ENCODE measurements at places on chromosomes 13 and 19.

- no peak for DNase-seq
Observed at GRCh38 chr13:101970341-101970740, 431.5 kb downstream of the FGF14 start.

GRCh38 chr19:2359992-2360685, at the start of gene TMPRSS9:
TMPRSS9 (plus strand) TSS chr19:2360265; CDS start chr19:2389786, 29,521 bp downstream.
- DNase-seq, result no peak

DNA sequence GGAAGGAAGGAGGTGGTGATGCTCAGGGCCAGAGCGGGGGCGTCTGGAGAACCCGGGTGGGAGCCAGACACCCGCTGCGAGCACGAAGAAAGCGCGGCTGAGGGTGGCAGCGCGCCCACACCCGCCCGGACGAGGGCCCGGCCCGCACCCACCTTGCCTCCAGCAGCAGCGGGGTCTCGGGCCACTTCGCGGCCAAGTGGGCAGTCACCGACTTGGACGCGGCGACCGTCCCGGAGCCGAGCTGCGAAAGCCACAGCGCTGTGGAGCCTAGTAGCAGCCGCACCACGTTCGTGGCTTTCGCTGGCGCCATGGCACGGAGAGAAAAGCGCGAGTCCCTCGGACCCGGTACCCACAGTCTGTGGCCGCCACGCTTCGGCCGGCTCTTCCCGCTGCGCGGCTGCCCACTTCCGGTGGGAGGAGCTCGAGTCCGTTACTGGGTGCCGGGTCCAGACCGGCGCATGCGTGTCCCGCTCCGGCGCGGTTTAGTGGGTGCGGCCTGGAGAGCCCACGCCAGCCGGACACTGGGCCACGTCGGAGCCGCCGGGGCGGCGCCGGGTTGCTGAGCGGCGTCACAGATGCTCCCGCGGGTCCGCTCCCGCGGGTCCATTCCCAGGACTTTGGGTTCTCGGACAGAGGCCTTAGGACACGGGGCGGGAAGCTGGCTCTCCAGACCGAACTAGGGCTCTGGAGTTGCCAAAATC, at the start of gene UGGT2:
TSS of gene UGGT2 (minus strand) at position 399 of the 701 bp plus-strand sequence. CDS start at position 310, 89 bp downstream.
- peak; percentile 94 for DNase-seq

GRCh38 chr19:1231729-1232637, 5.8 kb downstream of the CBARP start:
- no peak for DNase-seq

DNA sequence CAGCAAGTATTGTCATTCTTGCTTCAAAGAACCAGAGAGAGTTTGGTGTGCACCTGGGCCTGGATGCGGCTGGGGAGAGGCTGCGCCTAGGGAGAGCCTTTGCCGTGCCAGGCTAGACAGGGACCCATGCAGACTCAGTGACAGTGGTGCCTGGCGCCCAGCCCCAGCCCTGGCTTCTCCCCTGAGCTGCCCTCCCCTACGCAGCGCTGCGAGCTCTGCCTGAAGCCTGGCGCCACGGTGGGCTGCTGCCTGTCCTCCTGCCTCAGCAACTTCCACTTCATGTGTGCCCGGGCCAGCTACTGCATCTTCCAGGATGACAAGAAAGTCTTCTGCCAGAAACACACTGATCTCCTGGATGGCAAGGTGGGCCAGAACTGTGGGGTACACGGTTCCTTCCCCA, 12.0 kb downstream of the KMT2B start:
- no peak for DNase-seq

DNA sequence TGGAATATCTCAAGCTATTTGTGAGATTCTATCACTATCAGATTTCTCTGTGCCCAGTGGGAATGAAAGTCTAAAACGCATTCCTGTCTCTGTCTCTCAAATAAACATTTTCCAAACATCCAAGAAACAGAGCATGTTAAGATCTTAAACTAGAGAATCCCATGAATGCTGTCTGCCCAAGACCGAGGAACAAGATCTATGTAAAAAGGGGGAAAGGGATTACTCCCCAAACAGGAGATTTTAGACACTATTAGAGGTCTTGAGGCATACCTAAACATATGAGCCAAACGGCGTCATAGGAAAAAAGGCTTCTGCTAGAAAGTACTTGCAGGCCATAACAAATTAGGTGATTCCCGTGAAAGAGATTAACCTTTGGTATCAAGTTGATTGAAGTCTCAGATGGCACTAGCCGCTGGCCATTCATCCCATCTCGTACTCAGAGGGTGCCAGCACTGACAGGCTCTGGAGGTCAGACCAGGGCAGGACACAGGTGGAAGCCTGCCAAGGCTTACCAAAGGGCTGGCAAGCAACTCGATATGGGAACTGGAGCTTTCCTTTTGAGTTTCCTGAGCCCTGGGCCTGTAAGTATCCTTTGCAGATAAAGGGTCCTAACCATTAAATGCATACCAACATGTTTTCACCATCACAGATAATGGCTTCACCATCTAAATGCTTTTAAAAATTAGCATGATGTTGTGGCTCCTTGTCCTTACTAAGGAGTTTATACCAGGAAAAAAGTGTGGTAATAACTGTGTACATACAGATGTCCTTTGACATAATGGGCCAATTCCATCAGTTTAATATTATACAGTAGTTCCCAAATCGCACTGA, 225.2 kb downstream of the FOXO1 start:
- DNase-seq, result peak; percentile 67

- no peak for DNase-seq
Observed at GRCh38 chr13:74625541-74625940, 491.3 kb upstream of the KLF12 start.

DNA sequence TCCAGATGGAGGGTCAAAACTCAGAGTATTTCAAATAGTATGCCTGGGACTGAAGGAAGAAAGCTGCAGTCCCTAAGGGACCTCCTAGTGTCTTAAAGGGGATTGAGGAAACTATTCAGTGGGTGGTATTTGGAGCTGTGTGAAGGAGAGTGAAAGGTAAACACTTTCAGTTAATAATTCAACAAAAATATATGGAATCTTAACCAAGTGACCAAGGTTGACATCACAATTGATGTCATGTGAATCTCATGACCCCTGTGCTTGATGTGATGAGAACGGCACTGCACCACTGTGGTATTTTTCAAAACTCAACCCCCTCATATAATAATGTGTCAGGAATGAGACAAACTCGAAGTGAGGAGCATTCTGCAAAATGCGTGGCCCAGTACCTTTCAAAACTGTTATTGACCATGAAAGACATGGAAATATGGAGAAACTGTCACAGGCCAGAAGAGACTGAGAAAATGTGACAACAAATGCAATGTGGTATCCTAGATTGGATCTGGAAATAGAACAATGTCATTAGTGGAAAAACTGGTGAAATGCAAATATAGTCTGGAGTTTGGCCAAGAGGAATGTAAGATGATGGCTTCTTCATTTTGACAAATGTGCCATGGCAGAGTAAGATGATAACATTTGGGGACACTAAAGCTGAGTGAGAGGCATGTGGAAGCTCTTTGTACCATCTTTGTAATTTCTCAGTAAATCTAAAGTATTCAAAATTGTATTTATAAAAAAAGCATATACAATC, 553.9 kb downstream of the RFC3 start:
- no peak for DNase-seq

DNA sequence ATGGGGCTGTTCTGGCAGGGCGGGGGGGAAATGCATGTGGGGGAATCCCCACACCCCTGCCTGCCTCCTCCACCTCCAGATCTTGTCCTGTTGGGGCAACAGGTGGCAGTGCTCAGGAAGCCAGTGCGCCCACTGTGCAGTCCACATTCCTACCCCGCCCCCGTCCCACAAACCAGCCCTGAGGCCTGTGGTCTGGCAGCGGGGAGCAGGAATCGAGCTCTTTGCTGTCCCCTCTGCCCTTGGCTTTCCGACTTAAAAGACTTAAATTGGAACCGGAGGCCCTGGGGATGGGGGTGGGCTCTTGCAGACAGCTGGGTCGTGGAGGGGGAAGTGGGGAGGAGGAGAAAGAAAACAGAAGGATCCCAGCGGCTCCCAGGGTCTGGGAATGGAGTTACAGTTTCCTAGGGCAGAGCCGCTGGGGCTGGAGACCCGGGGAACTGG, 4.3 kb downstream of the NANOS3 start:
- DNase-seq, result no peak

DNA sequence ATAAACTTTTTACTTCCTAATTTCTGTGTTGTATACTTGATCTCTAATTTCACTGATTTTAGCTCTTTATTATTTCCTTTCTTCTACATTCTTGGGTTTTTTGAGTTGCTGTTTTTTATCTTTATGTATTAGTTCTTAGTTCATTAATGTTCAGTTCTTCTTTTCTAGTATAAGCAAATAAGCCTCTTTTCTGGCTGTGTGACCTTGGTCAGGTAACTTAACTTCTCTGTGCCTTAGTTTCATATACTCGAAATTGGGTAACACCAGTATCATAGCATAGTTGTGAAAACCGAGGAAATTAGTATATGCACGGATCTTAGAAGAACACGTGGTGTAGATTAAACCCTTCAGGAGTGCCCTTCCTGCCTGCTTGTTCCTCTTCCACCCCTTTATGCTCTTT, 130.2 kb upstream of the C1QTNF9B start:
- DNase-seq, result no peak

DNA sequence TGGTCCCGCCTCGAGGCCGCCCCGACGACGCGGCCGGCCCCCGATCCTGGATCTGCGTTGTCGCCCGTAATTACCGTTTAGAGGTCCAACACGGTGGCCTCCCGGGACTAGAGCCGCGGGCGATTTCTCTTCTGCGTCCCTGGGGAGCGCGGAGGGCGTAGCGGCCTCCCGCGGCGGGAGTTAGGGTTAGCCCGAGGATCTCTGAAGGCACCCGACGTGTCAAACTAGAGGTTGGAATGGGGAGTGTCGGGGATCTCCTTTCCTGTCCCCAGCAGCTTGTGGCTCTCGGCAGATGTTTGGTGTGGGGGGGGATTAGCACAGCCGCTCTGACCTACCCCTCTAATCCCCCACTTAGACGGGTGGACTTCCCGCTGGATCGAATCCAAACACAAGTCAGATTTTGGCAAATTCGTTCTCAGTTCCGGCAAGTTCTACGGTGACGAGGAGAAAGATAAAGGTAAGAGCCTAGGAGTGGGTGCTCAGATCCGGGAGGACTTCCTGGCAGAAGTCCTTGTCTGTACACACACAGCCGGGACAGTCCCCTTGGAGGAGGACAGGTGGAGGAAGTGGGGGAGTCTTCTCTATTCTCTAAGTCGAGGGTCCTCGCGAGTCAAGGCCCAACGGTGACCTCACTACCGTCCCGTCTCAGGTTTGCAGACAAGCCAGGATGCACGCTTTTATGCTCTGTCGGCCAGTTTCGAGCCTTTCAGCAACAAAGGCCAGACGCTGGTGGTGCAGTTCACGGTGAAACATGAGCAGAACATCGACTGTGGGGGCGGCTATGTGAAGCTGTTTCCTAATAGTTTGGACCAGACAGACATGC, 581 bp downstream of the CALR start:
- DNase-seq, result no peak

GRCh38 chr19:22783651-22784410, at the start of gene ZNF99:
ZNF99 (minus strand) TSS chr19:22784151; CDS start chr19:22784016, 135 bp downstream.
- DNase-seq, result peak; percentile 72

GRCh38 chr13:107882708-107883560, 332.4 kb downstream of the LIG4 start:
- DNase-seq, result no peak

DNA sequence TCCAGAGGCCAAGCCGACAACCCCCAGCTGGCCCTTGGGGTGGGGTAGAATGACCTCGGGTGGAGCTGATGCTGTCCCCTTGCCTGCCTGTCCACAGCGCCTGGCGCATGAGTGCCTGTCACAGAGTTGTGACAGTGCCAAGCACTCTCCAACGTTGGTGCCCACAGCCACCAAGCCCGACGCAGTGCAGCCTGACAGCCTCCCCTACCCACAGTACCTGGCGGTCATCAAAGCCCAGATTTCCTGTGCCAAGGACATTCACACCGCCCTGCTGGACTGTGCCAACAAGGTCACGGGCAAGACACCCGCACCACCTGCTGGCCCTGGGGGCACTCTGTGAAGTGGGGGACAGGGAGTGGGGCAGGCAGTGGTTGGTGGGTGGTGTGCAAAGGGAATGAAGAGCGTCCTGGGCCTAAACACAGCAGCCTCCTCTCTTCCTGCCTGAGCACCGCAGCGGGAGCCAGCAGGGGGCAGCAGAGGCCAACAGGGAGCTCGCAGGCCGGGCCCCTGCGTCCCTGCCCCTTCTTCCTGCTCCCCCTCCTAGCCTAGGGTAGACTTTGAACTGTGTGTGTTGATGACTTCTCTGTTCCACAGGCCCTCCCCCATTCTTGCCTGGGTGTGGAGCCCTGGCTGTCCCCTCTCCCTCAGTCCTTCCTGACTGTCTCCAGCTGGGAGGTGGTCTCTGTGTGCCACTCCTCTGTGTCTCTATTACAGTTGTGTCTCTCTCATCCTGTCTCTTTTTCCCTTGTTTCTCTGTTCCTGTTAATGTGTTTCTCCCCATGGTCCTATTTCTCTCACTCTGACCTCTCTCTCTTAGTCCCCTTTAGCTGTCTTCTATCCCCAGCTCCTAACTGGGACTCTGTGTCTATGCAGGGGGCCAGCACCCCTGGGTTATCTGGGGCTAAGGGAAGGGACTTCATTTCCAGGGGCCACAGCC, 6.5 kb downstream of the MED29 start:
- DNase-seq, result peak; percentile 85

DNA sequence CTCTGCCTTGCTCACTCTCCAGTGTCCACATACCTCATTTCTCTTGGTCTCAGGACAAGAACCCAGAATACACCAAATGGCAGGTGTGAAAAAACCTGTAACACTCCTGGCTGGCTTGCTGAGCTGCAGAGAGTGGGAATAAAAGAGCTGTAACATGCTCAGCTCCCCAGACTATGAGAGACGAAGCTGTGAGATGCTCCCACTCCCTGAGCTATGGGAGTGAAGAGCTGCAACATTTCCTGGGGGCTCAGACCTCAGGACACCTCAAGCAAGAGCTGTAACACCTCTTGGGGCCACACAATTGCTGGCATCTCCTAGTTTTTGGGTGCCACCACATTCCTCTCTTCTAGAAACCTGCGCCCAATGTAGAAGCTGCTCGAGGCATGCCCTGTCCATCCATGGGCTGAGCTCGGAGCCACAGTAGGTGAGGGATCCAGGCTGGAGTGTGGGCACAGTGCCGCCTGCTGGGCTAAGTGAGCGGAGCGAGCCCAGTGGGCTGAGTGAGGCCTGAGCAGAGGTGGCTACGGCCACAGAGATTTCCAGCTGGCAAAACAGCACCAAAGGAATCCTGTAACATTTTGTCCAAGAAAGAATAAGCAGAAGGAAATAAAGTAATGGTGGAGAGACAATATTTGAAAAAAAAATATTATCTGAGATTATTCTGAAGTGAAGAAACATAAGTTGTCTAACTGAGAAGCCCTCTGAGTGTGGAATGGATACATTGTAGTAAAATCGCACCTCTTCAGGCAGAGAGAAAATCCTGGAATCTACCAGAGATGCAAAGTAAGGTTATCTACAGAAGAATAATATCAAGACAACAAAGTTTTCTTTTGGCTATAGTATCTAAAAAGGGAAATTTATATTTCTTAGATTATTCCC, 186.2 kb upstream of the PCDH9 start:
- DNase-seq, result no peak

- DNase-seq, result no peak
Observed at GRCh38 chr13:45238945-45239795, 38.3 kb upstream of the KCTD4 start.

GRCh38 chr13:52345048-52345447, 60.9 kb downstream of the THSD1 start:
- DNase-seq, result no peak

GRCh38 chr13:109868578-109869311, 82.4 kb upstream of the IRS2 start:
- no peak for DNase-seq
